ENCODE measurements at places on chromosomes 7 and 10.

DNA sequence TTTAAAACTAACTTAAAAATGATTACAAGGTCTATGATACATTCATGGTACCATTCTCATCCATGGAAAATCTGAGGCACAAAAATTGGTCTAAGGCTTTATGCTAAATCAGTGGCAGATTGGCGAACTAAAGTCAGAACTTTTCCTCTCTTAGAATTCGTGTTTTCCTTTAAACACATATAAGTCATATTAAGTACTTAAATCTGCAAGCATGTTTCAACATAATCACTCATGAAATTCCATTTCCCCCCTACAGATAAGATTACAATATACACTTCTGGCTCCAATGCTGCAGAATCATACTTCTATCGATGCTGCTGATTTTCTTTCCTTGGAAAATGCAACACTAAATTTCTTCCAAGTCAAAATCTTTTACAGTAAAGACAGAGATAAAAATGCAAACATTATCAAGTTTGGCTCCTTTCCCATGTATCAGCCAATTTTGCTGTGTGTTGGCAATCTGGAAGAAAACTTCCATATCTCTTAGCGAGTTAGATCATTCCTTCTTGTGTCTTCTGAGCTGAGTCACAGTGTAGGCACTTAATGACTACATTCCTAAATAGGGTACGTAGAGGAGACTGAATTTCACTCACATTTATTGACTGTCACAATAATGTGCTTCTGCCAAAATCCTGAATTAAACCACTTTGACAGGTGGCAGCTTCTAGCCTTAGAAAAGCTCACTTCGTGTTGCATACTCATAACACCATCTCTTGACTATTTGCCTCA lies 76.4 kb upstream of the LRRC17 start:
- DNase-seq = no peak

GRCh38 chr10:130801784-130802183 lies 509.7 kb downstream of the TCERG1L start:
- no peak for DNase-seq

DNA sequence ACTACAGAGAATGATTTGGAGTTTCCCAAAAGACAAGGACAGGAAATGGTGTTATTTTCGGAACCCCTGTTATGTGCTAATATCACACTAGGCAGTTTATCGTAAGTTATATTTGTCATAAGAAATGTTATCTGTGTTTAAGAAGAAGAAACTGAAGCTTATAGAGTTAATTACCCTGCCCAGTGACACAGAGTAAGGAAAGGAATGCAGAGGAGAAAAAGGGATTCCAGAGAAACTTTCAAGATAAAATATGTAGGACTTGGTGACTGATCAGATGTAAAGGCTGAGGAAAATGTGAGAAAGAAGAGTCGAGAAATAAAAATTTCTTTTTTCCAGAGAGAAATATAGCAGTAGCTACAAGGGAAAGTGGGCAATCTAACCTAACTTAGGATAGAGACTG lies 63.5 kb upstream of the ZNF746 start:
- no peak for DNase-seq

GRCh38 chr7:117118579-117119180 lies 165.4 kb downstream of the ST7 start:
- no peak for DNase-seq

DNA sequence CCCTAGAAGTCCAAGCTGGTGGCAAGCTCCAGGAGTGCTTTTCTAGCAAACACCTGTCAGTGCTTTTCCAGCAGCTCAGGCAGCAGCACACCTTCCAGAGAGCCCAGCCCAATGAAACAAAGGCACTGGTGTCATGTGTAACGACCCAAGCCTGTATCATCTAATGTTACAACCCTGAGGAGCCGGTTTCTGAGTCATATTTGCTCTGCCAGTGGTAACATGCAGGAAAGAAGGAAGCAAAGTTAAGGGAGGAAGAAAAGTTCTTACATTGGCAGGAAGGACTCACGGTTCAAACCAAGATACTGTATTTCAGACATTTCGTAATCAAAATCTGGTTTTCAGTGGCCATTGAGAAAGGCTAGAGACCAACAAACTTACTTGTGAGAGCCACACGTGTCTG lies at the start of gene ANKRD22:
TSS of gene ANKRD22 (minus strand) at position 139 of the 400 bp plus-strand sequence. CDS start 237 bp downstream, outside the sequence.
- DNase-seq = no peak

Measured in activated T-helper 9 cell treated with anti-CD3 and anti-CD28 coated beads, Interleukin-2, amount 50 U/mL, for 16 hours (primary cell).